Motor neuron (in vitro differentiated cells): ENCODE measurements at places on chromosomes 2 and 18.

GRCh38 chr2:100394111-100394641 is 23.3 kb downstream of the CHST10 start:
- ATAC-seq = peak; percentile 69

DNA sequence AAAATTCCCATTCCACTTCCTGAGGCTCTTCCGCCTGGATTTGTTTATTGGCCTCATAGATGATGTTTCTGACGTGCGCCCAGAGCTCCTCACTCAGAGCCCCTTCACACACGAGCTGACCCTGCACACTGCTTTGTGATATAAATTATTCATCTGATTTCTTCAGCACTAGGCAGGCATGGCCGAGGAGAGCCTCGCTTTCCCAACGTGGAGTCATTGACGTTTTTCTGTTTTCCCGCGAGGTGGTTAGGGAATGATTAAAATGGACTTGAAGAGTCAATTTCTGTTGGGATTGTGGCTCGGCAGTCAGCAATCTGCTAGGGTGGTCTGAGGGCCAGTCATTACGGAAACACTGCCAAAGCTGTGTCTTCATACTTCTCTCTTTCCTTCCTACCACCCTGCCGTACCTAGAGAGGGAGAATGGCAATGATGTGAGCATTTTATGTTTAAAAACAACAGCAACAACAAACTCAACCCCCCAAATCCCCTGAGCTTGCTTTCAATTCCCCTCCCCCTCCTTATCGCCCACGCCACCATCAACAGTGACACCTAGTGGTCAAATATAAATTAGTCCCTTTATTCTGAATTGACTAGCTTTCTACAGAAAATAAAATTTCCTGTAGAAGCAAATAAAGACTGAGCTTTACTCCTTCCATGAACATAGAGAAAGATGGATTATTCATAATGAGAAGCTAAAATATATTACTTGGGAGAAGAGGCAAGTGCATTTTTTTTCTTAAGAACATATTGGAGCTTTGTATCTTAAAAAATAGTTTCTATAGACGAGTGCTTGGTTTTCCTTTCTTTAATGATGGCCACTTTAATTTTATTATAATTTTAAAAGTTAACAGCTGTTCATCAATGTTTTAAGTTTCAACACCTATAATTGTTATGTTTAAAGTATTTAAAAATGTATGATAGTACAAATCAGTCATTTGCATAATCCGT is 285.1 kb downstream of the MTX2 start:
- peak; percentile 86 for ATAC-seq

DNA sequence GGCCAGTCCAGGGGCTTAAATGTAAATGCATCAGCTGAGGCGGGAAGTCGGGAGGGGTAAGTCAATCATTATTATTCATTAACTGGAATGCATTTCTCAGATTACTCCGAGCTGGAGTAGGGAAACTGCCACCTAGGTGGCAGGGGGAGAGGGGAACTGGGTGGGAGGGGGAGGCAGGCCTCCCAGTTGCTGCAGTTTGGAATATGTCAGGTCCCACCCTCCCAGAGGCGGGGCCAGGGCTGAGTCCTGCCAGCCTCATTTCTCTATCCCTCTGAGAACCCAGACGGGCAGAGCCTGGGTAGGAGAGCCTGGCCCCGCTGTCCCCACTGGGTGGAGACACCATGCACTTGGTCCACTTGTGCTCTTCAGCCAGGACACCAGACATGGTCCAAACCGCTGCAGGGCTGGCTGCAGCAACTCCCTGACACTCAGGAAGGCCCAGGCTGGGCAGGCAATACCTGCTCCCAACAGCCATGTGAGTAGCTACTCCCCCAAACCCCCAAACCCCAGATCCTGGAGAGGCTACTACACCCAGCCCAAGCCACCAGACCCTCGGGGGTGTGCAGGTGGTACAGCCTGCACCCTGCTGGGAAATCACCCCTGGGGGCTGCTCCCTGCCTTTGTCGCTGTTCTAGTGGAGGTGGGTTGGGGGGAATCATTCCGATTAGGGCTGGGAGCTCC is at the start of gene GPBAR1:
Gene GPBAR1 (plus strand): TSS at position 274 of the 681 bp plus-strand sequence. CDS start 1,710 bp downstream, outside the sequence.
- ATAC-seq = peak; percentile 15

DNA sequence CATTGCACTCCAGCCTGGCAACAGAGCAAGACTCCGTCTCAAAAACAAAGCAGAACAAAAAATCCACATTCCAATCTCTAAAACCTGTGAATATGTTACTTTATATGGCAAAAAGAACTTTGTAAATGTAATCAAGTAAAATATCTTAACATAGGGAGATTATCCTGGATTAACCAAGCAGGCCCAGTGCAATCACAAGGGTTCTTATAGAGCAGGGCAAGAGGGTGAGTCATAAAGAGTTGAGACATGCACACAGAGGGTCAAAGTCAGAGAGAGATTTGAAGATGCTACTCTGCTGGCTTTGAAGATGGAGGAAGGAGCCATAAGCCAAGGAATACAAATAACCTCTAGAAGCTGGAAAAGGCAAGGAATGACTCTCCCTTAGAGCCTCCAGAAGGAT is 60.9 kb upstream of the SLC9A2 start:
- no peak for ATAC-seq

DNA sequence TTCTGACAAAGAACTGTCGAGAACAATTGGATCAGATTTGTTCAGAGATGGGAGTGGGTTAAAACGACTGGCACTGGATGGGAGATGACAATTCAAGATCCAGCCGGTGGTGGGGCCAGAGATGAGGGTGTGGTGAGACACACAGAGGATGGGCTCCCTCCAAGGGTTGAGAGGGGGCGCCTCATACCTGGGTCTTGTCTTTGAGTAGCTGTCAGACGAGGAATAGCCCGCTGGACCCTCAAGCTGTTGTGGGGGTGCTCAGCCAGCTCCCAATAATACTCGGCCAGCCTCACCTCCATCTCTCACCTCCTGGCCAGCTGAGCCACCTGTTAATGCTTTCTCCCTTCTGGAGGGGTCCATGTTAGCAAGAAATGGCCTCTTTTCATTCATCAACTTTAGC is 14.0 kb downstream of the INPP5D start:
- ATAC-seq = no peak

- no peak for ATAC-seq
Observed at GRCh38 chr2:27081984-27082772, 3.8 kb downstream of the EMILIN1 start.

DNA sequence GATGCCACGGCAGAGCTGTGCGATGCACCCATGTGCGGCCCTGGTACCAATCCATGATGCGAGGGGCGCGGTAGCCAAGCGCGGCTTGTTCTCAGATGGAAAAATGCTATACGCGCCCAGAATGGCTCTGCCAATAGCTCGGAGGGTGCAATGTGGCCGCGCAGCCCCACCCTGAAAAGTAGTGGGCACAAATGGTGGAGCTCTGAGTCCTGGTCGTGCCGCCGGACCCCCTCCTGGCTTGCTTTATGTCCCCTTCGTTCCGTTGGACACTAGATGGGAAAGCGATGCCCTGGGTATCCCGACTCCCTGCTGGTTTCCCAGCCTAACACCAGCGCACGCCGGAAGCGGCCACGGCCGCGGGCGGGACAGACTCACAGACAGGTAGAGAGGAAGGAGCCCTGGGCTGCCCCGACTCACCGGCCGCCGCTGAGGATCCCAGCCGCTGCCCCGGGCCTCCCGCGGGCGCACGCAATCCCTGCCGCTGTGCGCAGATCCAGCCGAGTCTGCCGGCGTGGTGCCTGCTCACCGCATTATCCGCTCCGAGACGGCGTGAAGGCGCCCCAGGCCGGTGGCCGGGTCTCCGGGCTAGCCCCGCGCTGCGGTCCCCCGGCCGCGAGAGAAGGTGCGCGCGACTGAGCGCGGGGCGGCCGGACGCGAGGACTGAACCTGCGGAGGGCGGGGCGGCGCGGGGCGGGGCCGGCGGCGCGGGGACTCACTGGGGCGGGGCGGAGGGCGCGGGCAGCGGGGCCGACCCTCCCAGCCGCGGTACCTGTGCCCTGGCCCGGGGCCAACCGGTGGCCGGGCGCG is at the start of gene CDC42EP3:
Gene CDC42EP3 (minus strand): TSS at position 634 of the 807 bp plus-strand sequence. CDS start 25,055 bp downstream, outside the sequence.
- peak; percentile 28 for ATAC-seq

- peak; percentile 39 for ATAC-seq
Observed at GRCh38 chr18:10010611-10011015, 96.8 kb downstream of the VAPA start.

GRCh38 chr18:22253676-22254075 is 84.3 kb downstream of the GATA6 start:
- no peak for ATAC-seq

GRCh38 chr2:160820691-160821090 is 327.1 kb upstream of the RBMS1 start:
- ATAC-seq = no peak

GRCh38 chr2:100267751-100268150 is 54.5 kb downstream of the LONRF2 start:
- ATAC-seq = no peak

DNA sequence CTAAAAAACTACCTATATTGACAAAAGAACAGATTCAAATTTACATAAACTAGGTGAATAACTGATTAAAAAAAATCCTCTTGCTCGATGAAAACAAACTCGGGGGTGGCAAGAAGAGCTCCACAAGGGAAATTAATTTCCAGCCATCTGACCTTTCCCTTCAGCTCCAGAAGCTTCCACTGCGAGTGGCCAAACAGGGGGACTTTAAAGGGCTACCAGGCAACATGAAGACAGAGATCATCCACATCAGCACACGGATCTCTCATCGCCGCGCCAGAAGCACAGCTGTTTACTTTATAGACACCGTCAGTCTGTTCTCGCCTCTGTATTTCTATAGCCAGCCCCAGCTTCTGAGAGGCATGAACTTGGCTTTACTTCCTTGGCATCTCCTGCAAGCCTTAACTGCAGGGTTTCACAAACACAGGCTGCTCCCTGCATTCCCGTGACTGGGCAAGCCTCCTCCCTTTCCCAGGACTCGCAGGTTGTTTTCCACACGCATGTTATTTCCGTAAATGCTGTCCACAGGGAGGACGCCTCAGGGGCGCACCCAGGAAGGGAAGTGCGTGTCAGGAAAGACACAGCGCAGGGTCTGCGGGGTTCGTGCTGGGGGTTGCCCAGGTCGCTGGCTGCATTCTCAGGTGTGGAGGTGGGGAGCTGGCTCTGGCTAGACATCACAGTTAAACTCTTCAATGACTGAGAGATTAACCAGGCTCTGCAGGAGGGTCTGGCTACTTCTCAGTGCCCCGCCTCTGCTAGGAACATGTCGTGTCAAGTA is 85.0 kb downstream of the USP40 start:
- ATAC-seq = no peak

DNA sequence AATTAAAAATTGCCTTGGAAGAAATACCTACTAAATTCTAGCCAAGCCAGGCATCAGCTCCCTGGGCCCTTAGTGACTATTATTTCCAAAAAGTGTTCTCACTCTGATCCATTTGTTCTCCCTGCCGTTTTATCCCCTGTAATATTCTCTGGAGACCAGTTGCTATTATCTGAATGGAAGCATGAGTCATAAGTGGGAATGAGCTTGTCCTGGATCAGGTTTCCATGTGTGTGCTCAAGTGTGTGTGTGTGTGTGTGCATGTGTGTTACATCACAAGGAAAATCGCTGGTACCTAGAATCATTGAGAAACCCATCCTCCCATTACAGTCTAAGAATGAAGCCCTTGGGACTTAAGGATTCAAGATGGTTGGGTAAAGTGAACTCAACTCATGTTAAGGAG is 130.3 kb upstream of the CXCR4 start:
- ATAC-seq = peak; percentile 81

GRCh38 chr2:173087214-173087581 is 11.6 kb downstream of the MAP3K20 start:
- peak; percentile 34 for ATAC-seq

DNA sequence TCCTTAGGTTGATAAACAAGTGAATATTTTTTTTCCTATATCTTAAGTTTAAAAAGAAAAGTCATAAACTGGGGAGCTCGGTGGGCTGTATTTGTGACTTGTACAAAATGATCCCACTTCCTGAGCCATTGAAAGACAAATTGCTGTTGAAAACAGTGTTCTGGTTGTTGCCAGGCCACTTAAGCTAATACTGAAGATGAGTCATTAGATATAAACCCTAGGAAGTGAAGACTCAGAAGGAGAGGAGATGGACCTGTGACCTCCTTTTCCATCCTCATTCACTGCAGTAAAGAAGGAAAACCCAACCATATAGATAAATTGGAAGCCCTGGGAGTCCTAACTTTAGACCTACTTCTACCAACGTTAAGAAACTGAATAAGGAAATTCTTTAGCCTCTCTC is 46.2 kb upstream of the SERPINE2 start:
- ATAC-seq = no peak
